ENCODE measurements at places on chromosomes 3 and 15.

DNA sequence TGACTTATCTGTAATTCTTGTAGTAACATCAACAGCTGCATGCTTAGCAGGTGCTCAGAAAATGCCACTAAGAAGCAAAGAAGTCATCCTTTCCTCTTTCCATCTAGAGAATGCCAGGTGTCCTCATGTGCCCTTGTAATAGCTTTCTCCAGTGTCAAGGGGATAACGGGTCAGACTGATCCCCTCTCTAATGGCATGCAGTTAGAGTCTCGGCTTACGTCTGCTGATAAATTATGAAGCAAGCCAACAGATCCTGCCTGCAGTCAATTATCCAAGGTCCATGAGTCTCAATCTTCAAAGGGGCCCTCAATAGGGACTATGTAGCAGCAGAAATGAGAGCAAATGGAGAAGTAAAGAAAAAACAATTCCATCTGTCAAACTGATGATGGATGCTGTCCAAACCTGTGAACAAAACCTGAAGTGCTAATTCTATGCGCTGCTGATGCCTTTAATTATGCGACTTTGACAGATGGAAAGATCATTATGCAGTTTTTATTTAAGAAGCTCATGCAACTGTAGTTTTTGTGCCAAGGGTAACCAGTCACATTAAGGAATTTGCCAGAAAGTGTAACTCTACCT, 162.8 kb upstream of the PEX5L start:
- DNase-seq = no peak

DNA sequence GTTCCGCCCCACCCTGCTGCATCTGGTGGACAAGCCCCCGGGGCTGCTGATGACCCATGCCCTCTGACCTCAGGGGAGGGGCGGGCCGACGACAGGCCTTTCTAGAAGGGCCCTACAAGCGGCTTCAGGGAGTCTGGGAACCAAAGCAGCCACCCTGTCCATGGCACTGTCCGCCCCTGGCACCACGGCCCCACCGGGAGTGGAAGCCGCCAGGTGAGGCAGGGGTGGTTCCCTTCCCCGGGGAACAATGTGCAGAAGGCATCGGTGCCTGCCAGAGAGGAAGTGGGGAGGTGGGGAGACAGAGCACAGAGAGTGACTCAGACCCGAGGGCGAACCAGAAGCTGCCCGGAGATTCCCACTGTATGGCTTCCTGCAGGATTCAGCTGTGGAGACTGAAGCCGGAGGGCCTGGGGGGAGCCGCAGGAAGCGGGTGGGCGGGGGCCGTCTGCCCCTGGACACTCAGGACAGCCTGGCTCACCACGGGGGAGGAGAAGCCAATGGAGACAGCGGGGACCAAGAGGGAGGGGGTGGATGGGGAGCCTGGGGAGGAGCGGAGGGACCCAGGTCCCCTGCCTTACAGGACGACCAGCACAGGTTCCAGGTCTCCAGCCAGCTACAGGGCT, 134.0 kb downstream of the TPRA1 start:
- DNase-seq = no peak

DNA sequence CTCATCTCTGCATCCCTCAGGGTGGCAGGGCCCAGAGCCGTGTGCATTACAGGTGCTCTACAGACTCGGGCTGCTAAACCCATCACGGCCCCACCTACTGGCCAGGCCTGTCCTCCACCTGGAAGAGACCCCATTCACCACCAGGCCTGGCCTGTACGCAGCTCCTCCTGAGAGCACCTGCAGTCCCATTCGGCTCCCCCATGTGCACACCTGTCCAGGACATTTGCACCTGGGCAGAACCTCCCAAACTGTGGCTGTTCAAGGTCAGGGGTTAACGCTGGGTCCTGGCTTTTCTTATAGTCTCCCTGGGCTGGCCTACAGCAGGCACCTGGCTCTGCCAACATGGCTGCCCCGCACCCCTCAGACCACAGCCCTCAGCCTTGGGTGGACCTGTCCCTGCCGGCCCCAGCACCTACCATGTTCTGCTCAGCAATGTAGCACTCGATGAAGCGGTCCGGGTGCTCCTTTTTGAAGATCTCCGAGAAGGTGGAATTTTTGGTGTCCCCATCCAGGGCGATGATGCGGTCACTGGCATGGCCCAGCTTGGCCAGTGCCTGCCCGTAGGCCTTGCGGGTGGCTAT, 25.7 kb downstream of the TKT start:
- DNase-seq = no peak

- DNase-seq = no peak
Observed at GRCh38 chr3:118472586-118472985, 562.1 kb downstream of the IGSF11 start.

- DNase-seq = no peak
Observed at GRCh38 chr3:24715171-24715792, 220.6 kb upstream of the THRB start.

DNA sequence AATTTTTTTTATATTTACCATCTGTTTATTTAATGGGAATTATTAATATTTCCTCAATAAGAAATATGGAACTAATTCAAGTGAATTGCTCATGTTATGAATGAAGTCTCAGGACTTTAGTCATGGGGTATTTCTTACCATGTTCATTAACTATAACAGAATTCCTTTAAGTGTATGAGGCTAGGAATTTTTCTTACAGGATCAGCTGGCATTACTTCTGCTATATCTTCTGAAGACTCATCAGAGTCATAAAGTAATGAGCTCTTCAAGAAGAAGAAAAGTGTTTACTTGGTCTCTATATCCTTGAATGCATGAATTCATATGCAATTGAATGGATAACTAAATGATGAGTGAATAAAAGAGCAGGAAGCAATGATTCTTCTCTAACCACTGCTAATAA, 486.8 kb upstream of the THBS1 start:
- no peak for DNase-seq

GRCh38 chr3:9690451-9691450, 12.9 kb upstream of the CPNE9 start:
- DNase-seq = no peak

DNA sequence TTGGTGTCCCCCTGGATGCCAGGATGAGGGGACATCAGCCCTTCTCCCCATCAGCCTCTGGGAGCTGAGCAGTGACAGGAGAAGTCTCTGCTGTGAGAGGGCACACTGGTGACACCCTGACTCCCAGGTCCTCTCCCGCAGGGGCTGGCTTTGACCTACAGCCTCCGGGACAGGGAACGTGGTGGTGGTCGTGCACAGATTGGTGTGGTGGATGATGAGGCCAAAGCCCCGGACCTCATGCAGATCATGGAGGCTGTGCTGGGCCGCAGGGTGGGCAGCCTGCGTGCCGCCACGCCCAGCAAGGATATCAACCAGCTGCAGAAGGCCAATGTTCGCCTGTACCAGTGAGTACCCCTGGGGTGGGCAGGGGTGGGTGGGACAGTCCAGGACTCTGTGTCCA, 6.8 kb downstream of the VILL start:
- DNase-seq = no peak

Data from activated T-cell treated with anti-CD3 and anti-CD28 coated beads, Interleukin-2, amount 50 U/mL, for 4 hours (primary cell).